HCT116 (cell line): ENCODE measurements at places on chromosomes 1 and 21. TPM values are rescaled to one million over a fixed set of nuclear protein-coding genes. Genes with fewer than 3 reads are reported as not detected.

DNA sequence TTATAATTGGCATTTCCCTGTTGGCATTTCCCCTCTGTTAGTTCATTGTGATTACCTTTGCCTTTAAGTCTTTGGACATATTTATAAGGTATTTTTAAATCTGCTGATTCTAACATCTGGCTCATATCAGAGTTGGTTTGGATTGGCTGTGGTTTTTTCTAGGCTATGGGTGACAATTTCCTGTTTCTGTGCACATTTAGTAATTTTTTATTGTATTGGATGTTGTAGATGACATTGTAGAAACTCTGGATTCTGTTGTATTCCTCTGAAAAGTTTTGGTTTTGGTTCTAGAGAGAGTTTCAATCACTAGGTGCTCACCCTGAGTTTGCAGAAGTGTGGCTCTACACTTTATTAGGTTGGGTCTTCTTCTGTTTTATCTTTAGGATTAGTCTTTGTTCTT lies 110.1 kb upstream of the ARHGEF16 start:
- no peak overlapping the region for H3K27ac ChIP-seq
- no peaks in the 10 kb centered on the region for H3K4me1 ChIP-seq
- no peaks in the 10 kb centered on the region for H3K27me3 ChIP-seq
- DNase-seq = no peak
- no peak overlapping the region for H3K4me3 ChIP-seq

Gene CXADR
- 21.6 TPM for total RNA-seq

Gene S100A1
- 0.30 TPM for total RNA-seq

Gene NBPF20
- 3.8 TPM for total RNA-seq

DNA sequence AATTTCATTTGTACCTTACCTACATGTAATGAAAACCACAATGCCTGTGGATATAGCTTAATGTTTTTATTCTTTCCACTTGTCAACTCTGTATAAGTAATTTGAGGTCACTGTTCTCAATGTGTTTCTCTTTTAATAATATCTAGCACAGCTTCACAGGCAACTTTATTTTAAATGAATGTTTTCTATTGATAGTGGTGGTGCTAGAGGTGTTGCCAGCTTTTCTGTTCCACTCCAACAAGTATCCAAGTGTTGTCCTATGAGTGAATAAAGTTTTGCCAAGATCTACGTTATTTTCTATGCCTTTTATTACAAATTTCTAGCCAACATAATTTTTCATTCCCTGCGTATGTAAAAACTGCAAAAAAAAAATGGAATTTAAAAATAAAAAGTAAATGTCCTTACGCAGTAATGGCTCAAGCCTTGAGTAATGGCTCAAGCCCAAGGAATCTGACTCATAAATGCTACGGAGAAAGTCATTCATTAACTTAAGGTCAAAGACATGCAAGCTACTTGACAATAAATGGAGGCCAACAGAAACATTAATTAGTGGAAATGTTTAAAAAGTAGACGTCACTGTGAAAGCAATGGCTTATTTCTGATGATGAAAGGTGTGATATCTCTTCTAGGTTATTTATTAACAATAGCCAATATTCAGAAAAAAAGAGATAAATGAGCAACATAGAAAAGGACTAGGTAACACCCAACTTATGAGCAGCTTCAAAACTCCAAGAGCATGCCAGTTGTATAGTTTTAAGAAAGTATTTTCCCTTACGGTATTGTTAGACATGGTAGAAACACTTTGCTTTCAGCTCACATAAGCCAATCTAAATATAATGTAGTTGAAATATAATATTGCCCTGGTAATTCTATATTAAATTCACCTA lies 71.4 kb downstream of the SLC44A5 start:
- DNase-seq = no peak
- no peaks in the 10 kb centered on the region for H3K4me1 ChIP-seq
- H3K4me3 ChIP-seq = no peak overlapping the region
- H3K27ac ChIP-seq = no peak overlapping the region

Gene TTC39A
- 15.4 TPM for total RNA-seq

DNA sequence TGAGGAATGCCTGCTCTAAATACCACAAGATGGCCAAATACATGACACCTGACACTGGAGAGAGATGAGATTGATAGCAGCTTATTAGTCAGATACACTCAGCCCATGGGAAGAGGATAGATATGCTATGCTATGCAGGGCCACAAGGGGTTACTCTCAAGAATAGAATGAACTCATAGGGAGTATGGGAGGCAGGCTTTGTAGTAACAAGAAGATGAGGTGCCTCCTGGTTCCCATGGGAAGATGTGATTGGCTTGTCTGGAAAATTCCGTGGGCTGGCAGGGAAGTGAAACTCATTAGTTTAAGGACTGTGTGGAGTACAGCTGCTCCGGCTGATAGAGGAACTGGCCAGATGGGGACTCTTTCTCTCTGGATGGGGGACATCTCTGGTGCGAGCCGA lies 16.5 kb downstream of the CCDC30 start:
- H3K4me1 ChIP-seq = peaks cover 10% of the 10 kb centered on the region
- H3K27me3 ChIP-seq = no peaks in the 10 kb centered on the region
- no peak for DNase-seq
- H3K36me3 ChIP-seq = no peaks in the 10 kb centered on the region
- no peak overlapping the region for H3K27ac ChIP-seq
- H3K4me3 ChIP-seq = no peak overlapping the region

- DNase-seq = peak; percentile 16
- H3K4me3 ChIP-seq = no peak overlapping the region
- H3K4me1 ChIP-seq = peaks cover 7% of the 10 kb centered on the region
- H3K27ac ChIP-seq = no peak overlapping the region; the same call in 1 of the 2 replicates
- no peaks in the 10 kb centered on the region for H3K27me3 ChIP-seq
Measured at GRCh38 chr1:80445033-80445432, 1355.7 kb upstream of the ADGRL2 start.

Gene SH2D2A
- total RNA-seq = 4.8 TPM

GRCh38 chr1:32386676-32387392 lies 7.4 kb downstream of the BSDC1 start:
- H3K36me3 ChIP-seq = 0 out of 2 replicates have a peak, but pooled peaks cover 8% of the 10 kb centered on the region
- no peaks in the 10 kb centered on the region for H3K4me1 ChIP-seq
- H3K4me3 ChIP-seq = no peak overlapping the region
- H3K27ac ChIP-seq = no peak overlapping the region
- DNase-seq = no peak

Gene PLA2G2F
- 0.12 TPM for total RNA-seq

DNA sequence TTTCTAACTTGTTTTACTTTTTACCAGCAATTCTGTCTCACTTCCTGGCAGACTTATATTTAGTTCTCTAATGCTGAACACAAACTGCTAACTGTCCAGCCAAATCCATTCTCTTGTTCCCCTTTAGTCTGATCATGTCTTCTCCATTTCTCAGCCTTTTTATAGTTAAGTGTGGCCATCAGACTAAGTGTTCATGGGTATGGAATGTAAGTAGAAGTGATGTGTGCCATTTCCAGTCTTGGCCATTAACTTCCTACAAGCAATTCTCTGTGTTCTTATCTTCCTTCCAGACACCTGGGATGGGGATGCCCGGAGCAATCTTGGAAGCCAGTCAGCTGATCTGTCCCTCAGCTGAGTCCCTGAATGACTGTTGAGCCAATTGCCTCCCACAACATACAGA lies 165.8 kb downstream of the ST6GALNAC3 start:
- no peak overlapping the region for H3K4me3 ChIP-seq
- peak overlapping the region; percentile 87; the same call in 1 of the 2 replicates for H3K27ac ChIP-seq
- H3K27me3 ChIP-seq = no peaks in the 10 kb centered on the region
- no peaks in the 10 kb centered on the region for H3K36me3 ChIP-seq
- no peak for DNase-seq

Gene DNALI1
- total RNA-seq = 0.64 TPM

Gene CHIA
- not detected for total RNA-seq

GRCh38 chr21:28454564-28455252 lies 538.0 kb downstream of the LTN1 start:
- no peaks in the 10 kb centered on the region for H3K4me1 ChIP-seq
- no peak overlapping the region for H3K4me3 ChIP-seq
- DNase-seq = no peak
- no peak overlapping the region for H3K27ac ChIP-seq
- H3K36me3 ChIP-seq = no peaks in the 10 kb centered on the region

GRCh38 chr1:80221319-80221718 lies 1214.8 kb upstream of the ADGRL4 start:
- no peak overlapping the region for H3K27ac ChIP-seq
- no peaks in the 10 kb centered on the region for H3K27me3 ChIP-seq
- no peak overlapping the region for H3K4me3 ChIP-seq
- no peak for DNase-seq
- H3K4me1 ChIP-seq = no peaks in the 10 kb centered on the region

DNA sequence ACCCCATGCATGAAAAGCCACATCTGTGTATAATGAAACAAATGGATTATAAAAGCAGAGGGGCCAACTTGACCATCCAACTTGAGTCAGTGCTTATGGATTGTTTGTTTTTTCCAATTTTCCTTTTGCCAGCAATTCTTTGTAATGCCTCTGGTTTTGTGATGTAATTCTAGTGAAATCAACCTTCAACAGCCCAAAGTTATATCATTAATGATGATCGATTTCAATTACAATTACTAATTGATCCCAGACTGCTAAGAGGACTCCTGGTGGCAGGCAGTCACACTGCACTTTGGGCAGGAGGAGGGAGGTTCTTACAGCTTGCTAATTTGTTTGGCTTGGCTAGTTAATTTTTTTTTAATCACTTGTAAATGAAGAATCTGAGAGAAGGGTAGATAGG lies 552.3 kb downstream of the NUF2 start:
- no peak overlapping the region for H3K4me3 ChIP-seq
- no peak overlapping the region for H3K27ac ChIP-seq
- DNase-seq = no peak
- no peaks in the 10 kb centered on the region for H3K4me1 ChIP-seq

DNA sequence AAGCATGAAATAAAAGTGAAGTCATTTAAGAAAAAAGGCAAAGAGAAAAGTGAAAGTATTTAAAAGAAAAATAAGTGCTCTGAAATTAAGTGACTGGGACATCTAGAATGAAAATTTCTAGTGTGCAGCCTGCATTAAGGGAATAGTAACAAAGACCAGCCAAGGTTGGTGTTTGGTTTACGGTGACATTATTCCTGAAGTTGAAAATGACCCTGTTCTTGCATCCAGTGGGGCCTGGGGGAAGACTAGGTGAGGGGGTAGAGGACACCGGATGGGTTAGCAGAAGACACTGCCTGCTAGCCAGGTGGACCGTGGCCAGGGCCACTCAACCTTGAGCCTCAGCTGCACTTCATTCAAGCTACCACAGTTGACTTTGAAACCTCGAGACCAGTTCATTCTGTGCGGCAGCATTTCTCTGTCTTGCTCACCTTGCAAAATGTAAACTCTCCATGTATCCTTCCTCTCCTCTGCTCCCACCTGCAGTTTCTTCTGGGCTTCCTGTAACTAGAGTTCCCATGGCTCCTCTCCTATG lies 14.3 kb upstream of the KCNK1 start:
- no peak overlapping the region for H3K27ac ChIP-seq
- no peaks in the 10 kb centered on the region for H3K27me3 ChIP-seq
- no peaks in the 10 kb centered on the region for H3K4me1 ChIP-seq
- H3K36me3 ChIP-seq = no peaks in the 10 kb centered on the region
- DNase-seq = no peak
- H3K4me3 ChIP-seq = no peak overlapping the region

GRCh38 chr1:116949213-116949985 lies 39.7 kb downstream of the PTGFRN start:
- DNase-seq = no peak
- H3K4me1 ChIP-seq = no peaks in the 10 kb centered on the region
- no peak overlapping the region for H3K4me3 ChIP-seq
- H3K27ac ChIP-seq = no peak overlapping the region
- H3K27me3 ChIP-seq = no peaks in the 10 kb centered on the region
